ENCODE measurements at places on chromosomes 2 and 18. TPM values are rescaled to one million over a fixed set of nuclear protein-coding genes. Genes with fewer than 3 reads are reported as not detected.

DNA sequence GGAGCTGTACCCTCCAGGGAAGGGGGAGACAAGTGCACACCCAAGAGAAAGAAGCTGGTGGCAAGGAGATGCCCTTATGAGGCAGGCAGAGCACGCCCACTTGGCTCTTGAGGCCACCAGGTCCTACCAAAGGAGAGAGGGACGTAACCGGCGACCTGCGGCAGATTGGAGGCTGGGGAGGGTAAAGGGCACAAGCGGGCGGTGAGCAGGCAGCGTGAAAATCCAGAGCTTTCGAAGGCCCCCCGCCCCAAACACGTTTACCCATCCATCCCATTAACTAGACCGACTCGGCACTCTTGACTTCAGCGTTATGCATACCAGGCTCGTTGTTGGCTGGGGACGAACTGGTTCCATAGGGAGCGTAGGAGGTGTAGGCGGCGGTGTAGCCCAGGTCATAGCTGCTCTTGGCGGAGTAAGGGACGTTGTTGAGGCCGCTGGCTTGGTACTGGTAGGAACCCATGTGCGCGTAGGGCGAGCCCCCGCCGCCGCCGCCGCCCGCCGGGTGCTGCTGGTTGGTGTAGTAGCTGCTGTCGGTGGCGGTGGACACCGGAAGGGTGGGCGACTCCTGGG is 794 bp downstream of the DLX2 start:
- peaks cover 43% of the 10 kb centered on the region for H3K4me1 ChIP-seq
- no peaks in the 10 kb centered on the region for H3K36me3 ChIP-seq
- DNase-seq, result no peak
- peak overlapping the region; percentile 50 for H3K4me3 ChIP-seq
- H3K27me3 ChIP-seq, result peaks cover 69% of the 10 kb centered on the region
- H3K27ac ChIP-seq, result no peak overlapping the region

The ANO7 gene
- 0.43 TPM for total RNA-seq

DNA sequence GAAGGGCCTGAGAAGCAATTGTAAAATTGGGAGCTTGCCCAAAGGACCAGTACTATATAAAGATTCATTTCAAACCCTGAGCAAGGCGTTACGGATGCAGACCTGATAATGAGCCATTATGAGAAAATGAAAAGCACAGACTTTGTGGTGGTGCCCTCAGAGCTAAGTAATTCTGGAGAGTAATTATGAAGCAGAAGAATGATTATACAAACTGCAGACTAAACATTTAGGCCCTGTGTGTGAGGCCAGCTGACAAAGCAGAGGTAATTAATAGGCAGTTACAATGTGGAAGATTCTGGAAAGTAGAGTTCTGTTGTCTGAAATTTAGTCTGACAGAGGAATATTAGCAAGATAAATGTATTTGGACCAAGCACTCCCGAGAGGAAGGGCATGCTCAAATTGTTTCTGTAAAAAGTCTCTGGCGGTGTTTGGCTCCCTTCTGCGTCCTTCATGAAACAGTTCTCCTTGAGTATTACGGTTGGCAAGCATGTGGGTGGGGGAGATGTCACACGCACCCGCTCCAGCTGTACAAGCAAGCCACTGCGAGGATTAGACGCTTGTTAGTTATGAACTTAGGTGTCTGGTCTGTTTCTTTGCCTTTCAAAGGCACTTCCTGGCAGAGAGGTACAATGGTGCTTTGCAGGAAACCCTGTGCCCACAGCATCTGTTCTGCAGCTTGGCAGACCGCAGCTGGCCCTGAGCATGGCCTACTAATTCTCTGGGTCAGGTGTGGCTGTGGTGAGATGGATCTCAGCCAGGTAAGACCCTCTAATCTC is 45.5 kb downstream of the CDC42EP3 start:
- peak overlapping the region; percentile 60 for H3K27ac ChIP-seq
- H3K27me3 ChIP-seq, result no peaks in the 10 kb centered on the region
- no peaks in the 10 kb centered on the region for H3K36me3 ChIP-seq
- H3K4me3 ChIP-seq, result peak overlapping the region; percentile 8
- no peak for DNase-seq
- peaks cover 24% of the 10 kb centered on the region for H3K4me1 ChIP-seq

The CXCR2 gene
- not detected for total RNA-seq

The IL37 gene
- total RNA-seq, result not detected

DNA sequence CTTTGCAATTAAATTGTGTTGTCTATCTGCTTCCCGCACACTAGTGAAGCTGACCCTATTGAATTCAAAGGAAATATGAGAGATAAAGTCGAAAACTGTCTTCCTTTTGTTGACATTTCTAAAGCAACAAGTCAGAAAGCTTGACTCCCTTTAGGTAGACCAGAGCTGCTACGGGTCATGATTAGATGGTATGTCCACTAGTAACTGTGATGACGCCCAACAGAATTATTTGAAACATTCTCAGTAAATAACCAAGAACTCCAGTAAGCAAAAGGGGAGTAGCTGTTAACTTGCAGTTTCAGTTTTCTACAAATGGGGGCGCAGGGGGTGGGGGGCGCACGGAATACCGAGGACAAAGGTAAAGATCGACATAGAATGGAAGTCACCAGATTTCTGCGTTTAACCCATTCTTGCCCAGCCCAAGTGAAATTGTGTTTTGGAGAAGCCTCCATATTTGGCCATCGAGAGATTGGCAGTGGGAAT is 56.4 kb downstream of the CRIM1 start:
- DNase-seq, result no peak
- no peaks in the 10 kb centered on the region for H3K27me3 ChIP-seq
- H3K27ac ChIP-seq, result peak overlapping the region; percentile 50
- H3K36me3 ChIP-seq, result no peaks in the 10 kb centered on the region

GRCh38 chr2:138121666-138122661 is 157.7 kb downstream of the HNMT start:
- H3K4me1 ChIP-seq, result no peaks in the 10 kb centered on the region
- no peak overlapping the region for H3K4me3 ChIP-seq

The ALKAL2 gene
- 26.7 TPM for total RNA-seq

DNA sequence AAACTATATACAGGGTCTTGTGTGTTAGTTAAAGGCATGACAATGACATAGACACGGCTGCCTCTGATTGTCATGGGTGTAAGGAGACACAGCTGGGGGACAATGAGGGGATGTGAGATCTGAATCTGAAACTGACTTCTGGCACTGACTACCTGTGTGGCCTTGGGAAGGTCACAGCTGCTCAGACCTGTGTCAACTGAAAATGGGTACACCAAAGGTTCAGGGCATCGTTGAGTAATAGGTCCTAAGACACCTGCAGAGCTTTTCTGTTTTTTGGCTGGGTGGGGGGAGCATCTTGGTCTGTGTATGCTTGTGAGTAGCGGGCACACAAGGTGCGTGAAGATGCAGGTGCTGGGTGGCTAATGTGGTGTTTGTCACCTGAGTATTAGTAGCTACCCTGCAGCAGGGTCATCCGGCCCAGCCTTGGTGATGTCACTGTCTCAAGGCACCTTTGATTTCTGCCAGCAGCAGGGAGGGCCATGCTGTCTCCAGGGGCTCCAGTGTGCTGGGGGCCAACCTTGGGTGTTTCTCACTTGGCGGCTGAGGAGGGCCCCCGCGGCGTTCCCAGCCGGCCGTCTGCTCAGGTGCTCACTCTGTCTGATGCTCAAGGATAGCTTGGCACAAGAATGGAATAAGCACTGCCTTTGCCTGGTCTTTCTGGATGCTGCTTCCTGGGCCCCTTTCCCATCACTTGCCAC is 53.1 kb upstream of the HS6ST1 start:
- no peak for DNase-seq
- H3K36me3 ChIP-seq, result no peaks in the 10 kb centered on the region
- no peak overlapping the region for H3K27ac ChIP-seq
- no peaks in the 10 kb centered on the region for H3K27me3 ChIP-seq
- no peak overlapping the region for H3K4me3 ChIP-seq

DNA sequence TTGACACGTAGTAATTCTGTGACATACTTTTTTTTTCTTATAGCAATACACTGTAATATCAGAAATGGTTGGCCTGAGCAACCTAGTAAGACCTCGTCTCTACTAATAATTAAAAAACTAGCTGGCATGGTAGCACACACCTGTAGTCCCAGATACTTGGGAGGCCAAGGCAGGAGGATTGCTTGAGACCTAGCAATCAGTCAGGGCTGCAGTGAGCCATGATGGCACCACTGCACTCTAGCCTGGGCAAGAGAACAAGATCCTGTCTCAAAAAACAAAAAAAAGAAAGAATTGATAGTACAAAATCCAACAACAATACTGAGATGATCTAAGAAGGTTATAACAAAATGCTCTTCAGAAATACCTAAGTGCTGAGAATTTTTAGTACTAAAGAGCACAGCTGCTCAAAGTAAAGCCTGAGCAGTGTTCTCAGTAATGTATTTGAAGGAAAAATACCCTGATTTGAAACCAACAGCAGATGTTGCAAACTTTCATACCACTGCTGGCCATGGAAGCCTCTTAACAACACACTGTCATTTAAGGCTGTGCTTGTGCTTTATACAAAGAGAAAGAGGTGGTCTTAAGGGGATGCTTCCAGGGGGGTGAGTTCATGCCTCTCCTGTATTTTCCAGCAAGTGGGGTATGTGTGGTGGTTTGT is 132.6 kb upstream of the CDCA7 start:
- DNase-seq, result no peak
- H3K27ac ChIP-seq, result no peak overlapping the region
- peaks cover 4% of the 10 kb centered on the region for H3K36me3 ChIP-seq
- H3K4me3 ChIP-seq, result no peak overlapping the region
- no peaks in the 10 kb centered on the region for H3K4me1 ChIP-seq

The FAHD2A gene
- total RNA-seq, result 54.0 TPM

The GAL3ST2 gene
- total RNA-seq, result not detected

GRCh38 chr2:111678161-111678560 is 205.8 kb downstream of the ANAPC1 start:
- H3K27ac ChIP-seq, result no peak overlapping the region
- H3K27me3 ChIP-seq, result no peaks in the 10 kb centered on the region
- no peak for DNase-seq
- no peak overlapping the region for H3K4me3 ChIP-seq
- H3K36me3 ChIP-seq, result no peaks in the 10 kb centered on the region

- no peaks in the 10 kb centered on the region for H3K27me3 ChIP-seq
- no peak overlapping the region for H3K4me3 ChIP-seq
- H3K36me3 ChIP-seq, result no peaks in the 10 kb centered on the region
These were observed 256.5 kb downstream of the TPGS2 start for GRCh38 chr18:36572135-36572856.

DNA sequence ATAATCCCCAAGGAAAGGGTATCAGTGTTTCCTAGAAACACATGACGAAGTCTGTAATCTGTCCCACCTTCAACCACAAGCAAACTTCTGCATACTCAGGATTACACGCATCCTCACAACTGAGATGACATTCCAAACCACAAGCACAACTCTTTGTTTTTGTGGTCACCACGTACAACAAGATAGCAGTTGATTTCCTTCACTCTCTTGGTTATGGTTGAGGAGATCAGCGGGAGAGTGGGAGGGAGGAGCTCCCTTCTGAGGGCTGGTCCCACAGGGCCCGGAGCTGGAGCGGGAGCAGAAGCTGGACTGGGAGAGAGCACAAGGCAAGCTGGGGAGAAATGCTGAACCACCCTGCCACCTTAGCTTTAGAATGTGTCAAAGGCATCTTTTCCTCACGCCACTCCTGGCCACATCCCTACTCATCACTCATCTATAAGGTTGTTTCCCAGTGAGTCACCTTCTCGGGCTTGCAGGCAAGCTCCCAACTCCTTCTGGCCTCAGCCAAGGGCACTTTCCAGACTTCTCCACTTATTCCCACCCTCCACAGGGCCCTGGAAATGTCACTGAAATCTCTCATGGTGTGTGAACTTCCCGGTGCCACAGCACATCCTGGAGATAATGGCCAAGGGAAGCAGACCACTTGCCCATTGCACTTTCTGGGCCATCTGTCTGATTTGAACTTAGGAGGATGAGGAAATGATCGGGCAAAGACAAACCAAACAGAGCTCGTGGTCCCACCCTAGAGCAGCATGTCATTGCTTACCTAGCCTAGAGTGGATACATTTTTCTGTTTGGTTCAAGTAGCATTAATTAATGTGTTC is 98.9 kb upstream of the LGALSL start:
- H3K27me3 ChIP-seq, result no peaks in the 10 kb centered on the region
- no peaks in the 10 kb centered on the region for H3K4me1 ChIP-seq
- H3K27ac ChIP-seq, result no peak overlapping the region
- no peak overlapping the region for H3K4me3 ChIP-seq
- no peak for DNase-seq
- no peaks in the 10 kb centered on the region for H3K36me3 ChIP-seq

GRCh38 chr2:129167456-129167855 is 812.0 kb upstream of the RAB6C start:
- no peak overlapping the region for H3K27ac ChIP-seq
- DNase-seq, result no peak
- H3K36me3 ChIP-seq, result no peaks in the 10 kb centered on the region

The KCNE4 gene
- 18.3 TPM for total RNA-seq

The ANKRD30B gene
- total RNA-seq, result not detected

- no peaks in the 10 kb centered on the region for H3K4me1 ChIP-seq
- H3K4me3 ChIP-seq, result no peak overlapping the region
- no peaks in the 10 kb centered on the region for H3K27me3 ChIP-seq
- H3K36me3 ChIP-seq, result no peaks in the 10 kb centered on the region
- no peak for DNase-seq
- no peak overlapping the region for H3K27ac ChIP-seq
These were observed 6.4 kb upstream of the SPATS2L start for GRCh38 chr2:200300065-200300464.

The SEMA4C gene
- 56.9 TPM for total RNA-seq

DNA sequence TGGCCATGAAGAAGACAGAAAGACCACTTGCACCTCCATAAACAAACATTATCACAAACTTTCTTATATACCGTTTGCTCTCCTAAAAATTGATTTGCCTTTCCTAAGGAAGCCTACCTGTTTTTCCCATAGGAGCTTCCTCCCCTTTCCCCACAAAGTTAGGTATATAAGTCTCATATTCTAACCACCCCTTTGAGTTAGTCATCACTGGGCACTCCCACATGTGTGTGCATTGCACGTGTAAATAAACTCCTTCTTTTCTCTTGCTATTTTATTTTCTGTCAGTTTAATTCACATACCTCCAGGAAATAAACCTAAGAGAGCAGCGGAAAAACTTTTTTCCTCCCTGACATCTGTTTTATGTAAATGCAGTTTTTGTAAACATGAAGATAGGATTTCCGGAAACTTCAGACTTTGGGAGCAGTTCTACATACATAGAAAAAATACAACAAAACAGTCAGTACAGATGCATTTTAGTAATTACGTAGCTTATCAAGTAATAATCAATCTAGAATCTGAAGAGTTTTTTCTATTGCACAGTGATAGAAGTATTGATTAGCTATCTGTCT is 46.6 kb downstream of the PLCL1 start:
- H3K4me1 ChIP-seq, result peaks cover 18% of the 10 kb centered on the region
- H3K27ac ChIP-seq, result no peak overlapping the region
- no peak overlapping the region for H3K4me3 ChIP-seq
- H3K27me3 ChIP-seq, result no peaks in the 10 kb centered on the region
- no peak for DNase-seq

GRCh38 chr18:24231773-24232735 is 93.2 kb downstream of the CABYR start:
- no peak overlapping the region for H3K27ac ChIP-seq
- no peak overlapping the region for H3K4me3 ChIP-seq
- H3K36me3 ChIP-seq, result peaks cover 14% of the 10 kb centered on the region
